CD4-positive, alpha-beta memory T cell (primary cell): ENCODE measurements at places on chromosomes 6 and 20.

DNA sequence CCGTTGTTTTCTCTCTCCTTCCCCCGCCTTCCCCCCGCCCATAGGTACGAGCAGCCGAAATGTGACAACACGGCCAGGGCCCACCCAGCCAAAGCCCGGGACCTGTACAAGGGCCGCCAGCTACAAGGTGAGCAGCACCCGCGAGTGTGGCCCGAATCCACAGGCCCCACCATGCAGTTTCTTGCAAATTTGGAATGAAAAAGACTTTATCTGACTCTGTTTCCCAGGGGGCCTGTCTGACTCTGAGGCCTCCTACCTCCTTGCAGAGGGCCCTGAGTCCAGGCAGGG, 167.1 kb downstream of the SMOC2 start:
- no peak for DNase-seq

DNA sequence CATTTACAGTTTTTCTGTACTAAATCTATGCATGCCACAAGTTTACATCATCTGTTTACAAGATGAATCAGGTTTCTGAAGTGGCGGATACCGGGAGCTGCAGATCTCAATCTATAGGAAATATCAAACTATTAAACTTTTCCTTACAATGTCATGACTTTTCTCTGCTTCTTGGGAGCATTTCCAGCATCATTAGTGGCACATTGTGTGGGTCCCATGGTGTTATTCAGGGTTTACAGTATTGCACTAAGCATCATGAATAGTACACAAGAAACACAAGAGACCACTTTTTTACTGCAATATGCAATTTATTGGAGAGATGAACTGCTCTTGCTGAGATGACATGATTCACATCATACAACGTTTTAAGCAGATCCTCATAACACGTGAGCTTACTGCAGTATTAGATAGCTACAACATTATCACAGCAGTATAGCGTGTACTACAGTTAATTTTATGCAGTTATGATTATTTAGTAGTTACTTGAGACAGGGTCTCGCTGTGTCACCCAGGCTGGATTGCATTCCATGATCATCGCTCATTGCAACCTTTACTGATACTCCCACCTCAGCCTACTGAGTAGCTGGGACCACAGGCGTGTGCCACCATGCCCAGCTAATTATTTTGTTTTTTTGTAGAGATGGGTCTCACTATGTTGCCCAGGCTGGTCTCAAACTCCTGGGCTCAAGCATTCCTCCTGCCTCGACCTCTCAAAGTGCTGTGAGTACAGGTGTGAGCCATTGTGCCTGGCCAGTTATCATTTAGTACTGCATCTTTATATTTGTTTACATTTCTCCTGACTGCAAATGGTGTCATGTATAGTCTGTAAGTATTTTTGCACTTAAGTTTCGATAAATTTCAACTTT, 18.4 kb downstream of the BLTP3A start:
- no peak for DNase-seq

GRCh38 chr20:41715526-41715925, 97.3 kb upstream of the CHD6 start:
- no peak for DNase-seq

GRCh38 chr20:46893877-46894578, 615 bp upstream of the EYA2 start:
- no peak for DNase-seq

DNA sequence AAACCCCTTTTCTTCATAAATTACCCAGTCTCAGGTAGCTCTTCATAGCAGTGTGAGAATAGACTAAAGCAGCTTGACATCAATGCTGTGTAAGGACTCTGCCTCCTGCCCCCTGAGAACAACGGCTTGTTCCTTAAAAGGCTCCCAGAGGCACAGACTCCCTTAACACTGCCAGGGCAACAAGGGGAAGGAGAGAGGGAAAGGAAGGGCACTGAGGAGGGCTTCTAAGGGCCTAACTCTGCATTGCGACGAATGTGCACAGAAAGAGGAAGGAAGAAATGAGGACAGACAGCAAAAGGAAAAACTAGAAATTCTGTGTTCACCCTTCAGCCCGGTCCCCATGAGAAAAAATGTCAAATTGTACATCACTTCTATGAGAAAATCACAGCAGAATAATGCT, 74.0 kb downstream of the AGPAT4 start:
- DNase-seq = no peak

GRCh38 chr6:121651420-121651819, 216.0 kb downstream of the GJA1 start:
- no peak for DNase-seq

- DNase-seq = no peak
Observed at GRCh38 chr20:19652591-19653026, 105.4 kb upstream of the RIN2 start.

DNA sequence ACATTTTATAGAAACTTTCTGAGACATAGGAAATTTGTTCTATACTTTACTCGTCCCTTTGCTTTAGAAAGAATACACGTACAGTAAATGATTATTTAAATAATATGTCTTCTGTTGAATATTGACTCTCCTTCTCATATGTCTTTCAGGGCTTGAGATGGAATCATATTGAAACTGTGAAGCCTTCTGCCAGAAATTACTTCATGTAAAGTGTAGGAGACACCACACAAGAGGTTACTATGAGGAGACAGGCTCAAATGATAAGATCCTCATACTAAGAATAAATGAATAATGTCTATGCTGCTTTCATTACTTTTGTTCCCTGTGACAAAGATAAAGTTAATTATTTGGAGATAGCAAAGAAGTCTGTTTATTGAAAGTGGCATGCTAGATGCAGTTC, 1240.3 kb upstream of the MAP3K7 start:
- DNase-seq = no peak

- no peak for DNase-seq
Observed at GRCh38 chr6:67883500-67884366, 751.3 kb upstream of the ADGRB3 start.

DNA sequence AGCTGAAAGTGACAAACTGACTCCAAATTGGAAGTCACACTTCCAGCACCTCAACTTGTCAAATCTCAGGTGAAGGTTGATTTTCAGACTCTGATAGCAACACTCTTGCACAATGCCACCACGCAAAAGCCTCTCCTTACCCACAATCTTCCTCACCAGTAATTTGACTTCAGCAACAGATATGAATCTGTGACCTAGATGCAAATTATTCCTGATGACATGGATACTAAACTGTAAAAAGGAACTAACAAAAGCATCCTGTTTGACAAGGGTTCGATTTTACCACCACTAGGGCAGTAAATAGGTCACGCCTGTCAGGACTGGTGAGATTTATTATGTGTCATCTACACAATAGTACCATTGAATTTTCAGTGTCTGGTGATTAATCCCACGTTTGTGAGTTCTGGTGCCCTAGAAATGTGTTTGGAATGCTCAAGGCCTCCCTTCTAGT, 134.4 kb upstream of the COL21A1 start:
- DNase-seq = no peak

GRCh38 chr20:41387444-41387851, 20.8 kb upstream of the EMILIN3 start:
- DNase-seq = no peak

GRCh38 chr6:103783329-103783728, 1076.4 kb downstream of the HACE1 start:
- DNase-seq = no peak

- DNase-seq = no peak
Observed at GRCh38 chr6:79610306-79611009, 20.7 kb upstream of the SH3BGRL2 start.

- DNase-seq = no peak
Observed at GRCh38 chr20:40991181-40991889, 37.3 kb upstream of the TOP1 start.

DNA sequence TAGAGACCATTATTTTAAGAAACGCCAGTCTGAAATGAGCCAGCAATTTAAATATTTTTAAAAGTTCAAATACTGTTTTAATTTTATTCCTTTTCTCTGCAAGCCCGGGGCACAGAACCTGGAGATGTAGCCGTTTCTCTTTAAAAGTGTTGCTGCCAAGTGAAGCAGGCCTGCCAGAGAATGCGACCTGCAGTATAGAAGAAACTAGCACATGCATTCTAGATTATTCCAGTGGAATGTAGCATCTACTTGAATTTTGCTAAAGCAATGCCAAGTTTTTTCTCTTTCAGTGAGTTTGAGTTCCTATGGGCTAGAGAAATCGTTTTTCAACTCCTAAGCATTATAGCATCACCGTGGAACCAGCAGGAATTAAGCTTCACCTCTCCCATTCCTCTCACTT, 101.3 kb downstream of the QRSL1 start:
- DNase-seq = no peak

DNA sequence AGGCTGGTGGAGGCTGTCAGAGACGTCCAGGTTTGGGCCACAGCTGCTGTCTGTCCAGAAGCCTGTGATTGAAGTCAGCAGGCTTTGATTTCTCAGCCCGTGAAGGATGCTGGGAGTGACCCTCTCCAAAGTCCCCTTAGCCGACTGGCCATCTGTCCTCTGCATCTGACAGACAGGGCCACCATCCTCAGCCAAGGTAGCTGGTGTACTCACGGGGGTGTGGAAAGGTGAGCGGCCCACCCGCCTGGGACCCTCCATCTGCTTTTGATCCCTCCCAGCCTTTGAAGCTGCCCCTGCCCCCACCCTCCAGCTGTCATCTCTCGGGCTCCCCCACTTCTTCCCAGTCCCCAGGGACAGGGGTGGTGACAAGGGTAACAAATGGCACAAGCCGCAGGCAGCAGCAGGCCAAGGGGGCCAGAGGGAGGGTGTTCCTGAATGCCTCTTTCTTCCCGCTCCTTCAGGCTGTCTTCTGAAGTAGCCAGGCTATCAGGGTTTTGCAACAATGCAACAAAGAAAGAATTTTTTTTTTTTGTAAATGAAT, 84.4 kb downstream of the EYA2 start:
- no peak for DNase-seq

DNA sequence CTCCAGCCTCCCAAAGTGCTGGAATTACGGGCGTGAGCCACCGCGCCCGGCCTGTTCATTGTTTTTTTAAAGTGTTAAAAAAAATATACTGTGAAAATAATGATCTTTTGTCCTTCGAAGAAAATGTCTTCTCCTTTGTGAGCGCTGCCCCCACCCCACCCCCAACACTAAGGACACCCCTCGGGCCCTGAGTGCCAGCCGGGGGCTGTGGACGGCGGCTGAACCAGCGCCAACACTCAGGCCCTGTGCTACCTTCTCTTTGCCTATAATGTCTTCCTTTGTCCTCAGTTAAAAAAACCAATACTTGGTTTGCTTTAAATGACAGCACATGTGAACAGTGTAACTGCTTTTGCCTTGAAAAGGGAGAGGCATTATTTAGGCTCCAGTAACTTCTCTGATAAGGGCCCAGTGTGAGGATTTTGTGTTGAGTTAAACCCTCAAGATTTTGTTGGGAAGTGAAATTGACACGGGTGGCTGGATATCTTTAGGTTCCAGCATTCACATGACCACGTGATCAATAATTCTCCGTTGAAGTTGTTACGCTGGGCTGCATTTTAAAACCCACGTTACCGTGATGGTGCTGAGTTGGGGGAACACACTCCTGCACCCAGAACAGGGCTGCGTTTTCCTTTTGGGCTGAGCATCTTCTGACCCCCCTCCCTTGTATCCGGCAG, 9.5 kb upstream of the ADRM1 start:
- no peak for DNase-seq

- DNase-seq = no peak
Observed at GRCh38 chr20:8780915-8781314, 288.0 kb upstream of the PLCB4 start.

- no peak for DNase-seq
Observed at GRCh38 chr6:146363838-146364607, 179.6 kb upstream of the RAB32 start.

GRCh38 chr6:17580518-17581048, 19.5 kb upstream of the FAM8A1 start:
- peak; percentile 18 for DNase-seq

GRCh38 chr6:8481727-8482126, 46.4 kb upstream of the SLC35B3 start:
- DNase-seq = no peak

DNA sequence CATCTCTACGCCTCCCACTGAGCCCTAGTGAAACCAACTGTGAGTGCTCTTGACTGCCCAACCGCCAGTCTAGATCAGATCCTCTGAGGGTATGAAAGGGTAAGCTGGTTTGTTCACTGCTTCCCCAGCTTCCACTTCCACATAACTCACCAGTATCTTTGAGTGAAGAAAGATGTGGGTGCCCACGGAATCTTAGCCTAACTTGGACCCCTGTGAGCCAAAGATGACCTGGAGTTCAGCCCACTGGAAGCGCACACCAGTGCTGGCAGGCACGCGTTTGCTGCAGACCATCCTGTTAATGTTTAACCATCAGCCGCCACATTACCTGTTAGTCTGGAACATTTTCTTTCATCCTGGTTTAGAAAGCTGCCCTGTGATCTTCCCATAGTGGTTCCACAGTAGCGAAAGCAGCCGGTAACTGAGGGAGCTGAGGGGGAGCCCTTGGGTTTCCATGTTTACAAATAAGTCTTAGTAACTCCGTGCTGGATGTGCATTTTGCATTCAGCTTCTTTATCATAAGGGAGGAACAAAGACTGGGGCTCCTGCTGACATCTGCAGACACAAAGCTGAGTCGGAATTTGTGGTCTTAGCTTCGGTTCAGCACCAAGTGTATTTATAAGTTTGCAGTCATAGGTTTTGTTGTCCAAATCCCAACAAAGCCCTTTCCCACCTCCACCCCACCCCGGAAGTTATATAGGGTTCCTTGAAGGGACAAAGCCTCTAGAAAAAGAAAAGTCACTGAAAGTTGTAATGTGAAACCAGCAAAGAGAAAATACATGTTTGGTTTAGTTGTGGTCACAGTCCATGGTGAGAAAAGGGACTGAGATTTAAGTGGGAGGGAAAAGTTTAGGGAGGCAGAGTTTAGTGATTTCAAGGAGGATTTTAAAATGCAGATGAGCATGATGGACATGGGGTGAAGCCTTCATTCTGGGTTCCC, 71.0 kb downstream of the SSR1 start:
- no peak for DNase-seq

DNA sequence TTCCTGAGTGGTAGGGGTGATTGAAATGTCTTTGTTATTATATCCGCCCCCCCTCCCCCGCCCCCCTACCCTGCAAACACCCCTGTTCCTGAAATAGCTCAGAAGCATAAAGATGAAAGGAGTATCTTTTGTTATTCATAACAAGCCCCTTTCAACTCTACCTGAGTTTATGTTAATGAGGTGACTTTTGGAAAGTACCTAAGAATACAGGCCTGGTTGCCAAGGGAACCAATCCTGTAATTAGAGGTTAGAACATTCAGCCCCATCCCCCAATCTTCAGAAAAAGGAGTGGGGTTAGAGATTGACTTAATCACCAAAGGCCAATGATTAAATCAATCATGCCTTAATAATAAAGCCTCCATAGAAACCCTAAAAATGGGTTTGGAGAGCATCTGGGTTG, 979.2 kb upstream of the GJE1 start:
- DNase-seq = peak; percentile 65

- DNase-seq = no peak
Observed at GRCh38 chr20:10336959-10337729, 96.9 kb downstream of the MKKS start.

GRCh38 chr6:129370268-129370916, 339.6 kb downstream of the ARHGAP18 start:
- peak; percentile 39 for DNase-seq

GRCh38 chr6:149694921-149695320, 23.0 kb downstream of the LATS1 start:
- no peak for DNase-seq
